ENCODE measurements at places on chromosomes 13 and 19.

DNA sequence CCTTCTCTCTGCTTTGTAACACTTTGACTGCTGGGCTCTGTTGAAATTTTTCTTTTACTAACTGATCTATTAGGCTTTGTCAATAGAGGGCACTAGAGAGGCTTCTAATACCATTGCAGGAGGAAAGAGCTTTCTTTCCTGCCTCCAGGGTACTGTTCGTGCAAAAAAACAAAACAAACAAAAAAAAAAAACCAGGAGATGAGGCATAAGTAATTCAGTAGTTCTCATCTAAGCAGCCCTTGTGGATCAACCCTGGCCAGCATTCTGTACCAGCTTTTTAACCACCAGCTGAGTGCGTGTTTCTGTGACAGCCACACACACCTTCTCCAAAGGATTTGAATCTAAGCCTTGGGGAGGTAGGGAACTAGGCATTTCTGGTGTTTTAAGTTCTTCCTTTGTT, 1707.6 kb upstream of the SLC10A2 start:
- peak; percentile 39 for DNase-seq

- DNase-seq: no peak
These were observed 598.7 kb upstream of the KLF12 start for GRCh38 chr13:74732736-74733385.

DNA sequence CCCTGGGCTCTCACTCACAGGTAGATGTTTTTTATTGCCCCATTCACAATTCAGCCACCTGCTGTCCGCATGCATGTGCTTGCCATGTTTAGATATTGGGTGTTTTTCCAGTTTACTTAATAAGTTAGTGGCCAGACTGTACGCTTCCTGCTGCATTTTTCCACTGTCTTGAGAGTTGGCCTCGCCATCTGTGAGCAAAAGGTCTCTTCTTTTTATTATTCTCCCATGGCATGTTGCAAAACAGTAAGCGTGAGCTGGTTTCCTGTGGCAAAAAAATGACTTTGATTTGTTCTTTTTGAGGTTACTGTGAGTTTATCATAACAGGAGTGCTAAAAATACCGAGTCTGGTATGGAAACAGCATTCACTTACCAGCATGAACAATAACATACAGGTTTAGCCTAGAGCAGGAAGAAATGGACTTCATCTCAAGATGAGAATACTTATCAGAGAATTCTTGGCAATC, 46.0 kb downstream of the SAE1 start:
- no peak for DNase-seq

DNA sequence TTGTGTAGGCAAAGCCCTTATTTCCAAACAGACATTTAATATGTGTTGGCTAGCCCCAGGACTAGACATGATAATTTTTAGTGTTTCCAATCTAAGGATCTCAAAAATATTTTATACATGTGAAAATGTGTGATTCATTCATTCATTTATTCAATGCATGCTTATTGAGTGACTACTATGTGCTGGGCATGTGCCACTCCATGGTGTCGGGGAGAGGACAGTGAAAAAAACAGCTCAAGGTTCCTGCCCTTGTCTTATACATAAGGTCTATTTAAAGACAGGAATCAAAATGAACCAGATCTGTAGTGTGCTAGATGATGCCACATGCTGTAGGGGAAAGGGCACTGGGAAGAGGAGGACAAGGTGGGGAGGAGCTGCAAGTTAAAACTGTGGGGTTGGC, 36.5 kb downstream of the GJA3 start:
- no peak for DNase-seq

DNA sequence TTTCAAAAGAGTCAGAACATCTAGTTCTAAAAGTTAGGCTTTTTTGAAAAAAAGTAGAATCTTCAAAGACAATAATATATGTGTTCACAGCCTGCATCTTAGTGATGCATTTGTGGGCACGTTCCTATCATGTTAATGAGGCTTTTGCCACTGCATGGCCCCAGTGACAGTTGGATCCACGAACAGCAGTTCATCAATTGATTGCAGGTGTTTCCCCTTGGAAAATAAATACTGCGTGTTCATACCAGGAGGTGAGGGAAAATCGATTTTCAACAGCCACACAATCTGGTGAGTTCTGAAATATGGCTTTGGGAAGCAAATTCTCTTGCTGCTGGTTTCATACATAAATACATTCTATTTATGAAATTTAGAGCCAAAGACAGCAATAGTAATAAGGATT, 343.8 kb upstream of the SLC10A2 start:
- no peak for DNase-seq

- no peak for DNase-seq
These were observed 59.9 kb upstream of the TPP2 start for GRCh38 chr13:102536695-102537485.

GRCh38 chr19:22622901-22623840, 11.0 kb upstream of the ZNF492 start:
- no peak for DNase-seq

DNA sequence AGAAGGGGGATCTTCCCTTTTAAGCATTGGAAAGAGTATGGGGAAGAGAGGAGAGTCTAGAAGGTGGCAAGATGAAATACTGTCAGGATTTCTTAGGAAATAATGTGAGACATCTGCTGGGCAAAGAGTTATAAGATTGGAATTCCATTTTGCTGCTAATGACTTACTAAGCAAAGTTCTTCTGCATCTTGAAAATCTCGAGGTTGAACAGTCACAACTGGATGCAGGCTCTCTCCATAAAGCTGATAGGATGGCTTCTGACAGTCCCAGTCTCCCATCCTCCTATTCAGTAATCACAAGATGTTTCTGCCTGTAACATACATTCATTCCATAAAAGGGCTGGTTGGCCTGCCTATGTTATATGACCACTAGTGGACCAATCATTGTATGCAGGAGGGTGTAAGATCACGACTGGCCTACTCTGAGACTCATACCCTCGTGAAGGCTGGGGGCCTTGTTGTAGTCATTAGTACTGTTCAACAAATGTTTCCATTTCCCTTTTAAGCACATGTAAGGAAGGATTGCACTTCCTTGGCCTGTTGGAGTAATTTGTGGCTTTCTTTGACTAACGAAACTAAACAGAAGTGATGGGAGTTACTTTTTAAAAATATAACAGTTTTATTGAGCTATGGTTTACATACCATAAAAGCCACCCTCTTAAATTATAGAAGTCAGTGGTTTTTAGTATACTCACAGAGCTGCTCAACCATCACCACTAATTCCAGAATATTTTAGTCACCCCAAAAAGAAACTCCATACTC, 45.0 kb upstream of the TDRD3 start:
- no peak for DNase-seq

DNA sequence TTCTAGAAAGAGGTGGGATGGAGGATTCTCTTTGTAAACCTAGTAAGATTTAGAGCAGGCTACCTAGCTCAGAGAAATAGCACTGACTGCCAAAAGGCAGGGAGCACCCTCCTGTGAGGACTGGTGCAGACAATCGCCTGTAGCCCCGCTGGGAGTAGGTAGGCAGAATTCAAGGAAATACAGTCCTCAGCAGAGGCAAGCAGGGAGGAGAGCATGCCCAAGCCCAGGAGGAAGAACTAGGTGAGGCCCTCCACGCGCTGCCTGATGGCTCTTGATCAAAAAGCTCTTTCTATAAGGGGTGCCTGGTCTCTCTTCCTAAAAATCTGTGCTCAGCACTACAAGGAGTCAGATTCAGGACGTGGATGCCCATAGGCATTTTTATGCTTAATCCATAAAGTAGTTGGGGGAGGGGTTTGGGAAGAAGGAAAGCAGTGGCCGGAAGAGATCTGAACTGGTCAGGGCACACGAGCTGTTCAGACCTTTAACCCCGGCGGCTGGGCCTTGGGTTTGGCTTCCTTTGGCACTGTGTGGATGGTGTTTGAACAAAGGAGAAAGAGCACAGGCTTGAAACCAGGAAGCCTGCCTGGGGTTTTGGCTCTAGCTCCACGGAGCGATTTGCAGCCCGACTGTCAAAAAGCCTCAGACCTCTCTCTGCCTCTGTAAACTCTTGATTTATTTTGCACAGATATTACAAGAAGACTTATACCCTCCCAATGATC, 320.6 kb downstream of the FOXO1 start:
- DNase-seq: no peak
